Central memory CD8-positive, alpha-beta T cell (primary cell): ENCODE measurements at places on chromosomes 3 and 15.

DNA sequence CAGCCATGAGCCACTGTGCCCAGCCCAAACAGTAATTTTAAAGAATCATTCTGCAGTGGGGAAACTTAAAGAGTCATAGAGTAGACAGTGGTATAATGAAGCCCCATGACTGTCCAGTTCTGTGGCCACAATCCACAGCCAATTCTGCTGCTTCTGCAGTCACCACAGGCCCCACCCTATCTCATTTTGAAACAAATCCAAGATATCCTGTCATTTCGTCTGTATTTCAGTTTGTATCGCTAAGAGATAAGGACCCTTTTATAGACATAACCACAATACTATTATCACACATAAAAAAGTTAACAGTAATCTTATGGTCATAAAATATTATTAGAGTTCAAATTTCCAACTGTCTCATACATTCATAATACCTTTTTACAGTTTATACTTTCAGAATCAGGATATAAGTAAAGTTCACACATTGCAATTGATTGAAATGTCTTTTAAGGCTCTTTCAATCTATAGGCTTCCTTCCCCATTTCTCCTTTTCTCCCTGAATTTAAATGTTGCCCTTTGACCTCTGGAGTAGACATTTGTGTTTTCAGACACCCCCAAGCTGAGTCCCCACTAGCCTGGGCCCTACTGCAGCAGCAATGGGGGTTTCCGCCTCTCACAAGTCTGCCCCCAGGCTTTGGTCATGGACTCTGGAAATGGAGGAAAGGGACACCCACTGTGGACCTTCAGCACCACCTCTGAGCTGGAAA, 4.2 kb upstream of the NUP210 start:
- DNase-seq: no peak

DNA sequence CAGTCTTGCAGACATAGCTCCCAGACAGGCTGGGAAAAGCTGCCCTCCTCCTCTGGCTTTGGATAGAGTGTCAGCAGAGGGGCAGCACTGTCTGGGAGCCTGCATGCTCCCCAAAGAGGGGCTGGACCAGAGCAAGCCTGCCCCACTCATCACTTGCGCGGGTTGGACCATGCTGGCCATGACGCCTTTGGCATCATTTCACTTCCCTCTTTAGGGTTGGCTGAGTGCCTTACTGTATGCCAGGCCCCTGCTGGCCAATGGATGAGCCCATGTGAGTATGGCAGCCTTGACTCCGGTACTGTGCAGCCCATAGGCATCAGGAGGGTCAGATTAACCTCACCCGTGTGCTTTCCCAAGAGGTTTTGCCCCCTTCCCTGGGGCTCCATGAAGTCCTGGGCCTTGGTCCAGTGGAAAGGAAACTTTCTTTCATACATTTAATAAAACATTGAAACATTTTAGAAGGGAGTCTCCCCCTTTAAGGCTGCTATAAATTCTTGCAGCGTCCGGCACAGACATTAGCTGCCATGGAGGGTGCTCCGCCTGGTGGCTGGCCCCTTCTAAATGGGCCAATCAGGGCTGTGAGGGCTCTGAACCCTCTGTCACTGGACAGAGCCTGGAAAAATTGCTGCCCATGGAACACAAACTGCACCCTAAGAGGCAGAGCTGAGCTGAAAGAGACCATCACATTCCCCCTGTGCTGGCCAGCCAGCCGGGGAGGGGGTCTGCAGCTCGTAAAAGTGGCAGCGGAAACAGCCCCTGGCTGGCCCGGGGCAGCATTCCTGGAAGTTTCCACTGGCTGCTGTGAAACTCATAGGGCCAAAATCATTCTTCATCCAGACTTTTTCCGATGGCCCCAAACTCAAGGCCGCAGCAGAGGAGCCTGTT, 20.8 kb upstream of the DUSP7 start:
- DNase-seq: no peak

DNA sequence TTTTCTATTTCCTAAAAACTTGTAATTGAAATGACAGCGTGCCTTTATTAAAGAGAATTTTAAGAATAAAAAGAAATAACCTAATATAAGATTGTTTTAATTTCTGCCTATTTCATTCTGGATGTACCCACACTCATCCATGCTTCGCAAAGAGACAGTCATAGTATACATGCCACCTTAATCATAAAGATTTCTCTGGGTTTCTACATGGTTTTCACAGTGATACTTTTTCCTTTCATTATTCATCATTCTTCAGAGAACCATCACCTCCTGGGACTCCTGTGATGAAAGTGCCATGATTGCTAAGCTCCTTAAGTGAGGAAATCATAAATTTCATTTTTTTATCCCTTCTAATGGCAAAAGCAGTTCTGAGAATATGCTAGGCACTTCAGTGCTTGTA, 4.3 kb upstream of the CCR8 start:
- DNase-seq: no peak

- DNase-seq: no peak
Observed at GRCh38 chr15:71651750-71652186, 158.6 kb upstream of the NR2E3 start.

- DNase-seq: peak; percentile 76
Observed at GRCh38 chr3:50347187-50347813, 1.8 kb upstream of the ZMYND10 start.

DNA sequence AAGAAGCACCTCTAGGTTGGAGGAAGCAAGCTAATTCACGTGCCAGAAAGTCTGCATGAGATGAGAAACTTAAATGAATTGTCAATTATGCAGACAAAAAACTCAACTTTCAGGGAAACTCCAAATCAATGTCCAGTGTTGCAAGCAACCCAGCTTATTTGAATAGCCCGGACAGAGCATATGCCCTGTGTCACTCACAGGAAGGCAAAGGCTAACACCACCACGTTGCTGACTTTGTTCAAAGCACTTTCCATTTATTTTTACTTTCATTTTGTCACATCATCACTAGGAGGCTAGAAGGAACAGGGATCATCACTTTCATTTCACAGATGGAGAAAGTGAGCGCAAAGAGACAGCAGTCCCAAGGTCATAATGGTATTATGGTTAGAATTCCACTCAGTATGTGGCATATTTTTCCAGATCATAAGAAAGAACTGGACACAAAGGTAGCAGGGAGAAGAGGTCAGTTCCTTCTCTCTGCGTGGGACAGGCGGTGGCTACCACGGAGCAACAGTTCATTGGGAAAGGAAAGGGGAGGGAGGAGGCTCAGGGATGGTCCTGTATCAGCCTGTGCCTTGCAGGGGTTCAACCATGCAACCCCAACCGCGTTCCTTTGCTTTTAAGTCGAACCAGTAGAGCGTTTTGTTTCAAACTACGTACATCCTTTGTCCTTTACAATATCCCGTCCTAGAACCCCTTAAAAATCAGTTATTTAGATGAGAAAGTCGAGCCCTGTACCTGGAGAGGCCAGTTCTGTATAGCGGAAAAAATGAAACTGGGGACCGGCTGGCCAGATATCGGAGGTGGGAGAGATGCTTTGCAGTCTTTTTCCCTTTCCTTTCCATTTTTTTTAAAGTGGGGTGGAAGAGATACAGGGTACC, 1.1 kb downstream of the HEG1 start:
- no peak for DNase-seq

- DNase-seq: no peak
Observed at GRCh38 chr15:100909989-100910955, 8.9 kb upstream of the LRRK1 start.

DNA sequence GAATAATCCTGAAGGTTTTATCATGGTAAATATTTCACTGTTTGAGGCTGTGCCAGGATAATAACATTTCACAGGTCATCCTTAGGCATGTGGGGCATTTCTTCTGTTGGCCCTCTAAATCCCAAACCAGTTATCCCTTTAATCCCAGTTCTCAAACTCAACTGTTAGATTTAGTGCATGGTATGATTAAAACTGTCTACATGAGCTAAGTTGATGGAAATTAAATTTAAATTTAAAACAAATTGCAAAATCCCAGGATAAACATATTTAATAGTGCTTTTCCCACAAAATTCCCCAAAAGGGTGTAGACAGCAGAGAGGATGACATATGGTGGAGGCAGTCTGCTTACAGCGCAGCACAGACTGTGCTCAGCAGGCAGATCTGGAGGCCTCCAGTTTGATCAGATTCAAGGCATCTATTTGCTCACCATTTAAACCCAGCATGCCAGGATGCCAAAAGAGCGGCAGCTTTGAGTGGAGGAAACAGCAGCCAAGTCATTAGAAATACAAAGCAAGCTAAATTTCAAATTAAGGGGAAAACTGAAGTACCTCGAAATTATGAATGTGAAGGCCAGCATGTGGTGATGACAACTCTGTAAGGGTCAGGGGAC, 325.8 kb downstream of the KCNH8 start:
- no peak for DNase-seq

- DNase-seq: no peak
Observed at GRCh38 chr3:156448300-156448699, 106.6 kb downstream of the SSR3 start.

- DNase-seq: no peak
Observed at GRCh38 chr3:121758727-121759450, 9.3 kb upstream of the GOLGB1 start.

- no peak for DNase-seq
Observed at GRCh38 chr3:68666429-68667136, 265.8 kb downstream of the TAFA4 start.

GRCh38 chr3:186299327-186299726, 62.7 kb downstream of the DGKG start:
- DNase-seq: no peak

GRCh38 chr3:14536837-14537589, 3.1 kb downstream of the GRIP2 start:
- no peak for DNase-seq

GRCh38 chr15:29433507-29434248, 164.1 kb upstream of the NSMCE3 start:
- DNase-seq: no peak

DNA sequence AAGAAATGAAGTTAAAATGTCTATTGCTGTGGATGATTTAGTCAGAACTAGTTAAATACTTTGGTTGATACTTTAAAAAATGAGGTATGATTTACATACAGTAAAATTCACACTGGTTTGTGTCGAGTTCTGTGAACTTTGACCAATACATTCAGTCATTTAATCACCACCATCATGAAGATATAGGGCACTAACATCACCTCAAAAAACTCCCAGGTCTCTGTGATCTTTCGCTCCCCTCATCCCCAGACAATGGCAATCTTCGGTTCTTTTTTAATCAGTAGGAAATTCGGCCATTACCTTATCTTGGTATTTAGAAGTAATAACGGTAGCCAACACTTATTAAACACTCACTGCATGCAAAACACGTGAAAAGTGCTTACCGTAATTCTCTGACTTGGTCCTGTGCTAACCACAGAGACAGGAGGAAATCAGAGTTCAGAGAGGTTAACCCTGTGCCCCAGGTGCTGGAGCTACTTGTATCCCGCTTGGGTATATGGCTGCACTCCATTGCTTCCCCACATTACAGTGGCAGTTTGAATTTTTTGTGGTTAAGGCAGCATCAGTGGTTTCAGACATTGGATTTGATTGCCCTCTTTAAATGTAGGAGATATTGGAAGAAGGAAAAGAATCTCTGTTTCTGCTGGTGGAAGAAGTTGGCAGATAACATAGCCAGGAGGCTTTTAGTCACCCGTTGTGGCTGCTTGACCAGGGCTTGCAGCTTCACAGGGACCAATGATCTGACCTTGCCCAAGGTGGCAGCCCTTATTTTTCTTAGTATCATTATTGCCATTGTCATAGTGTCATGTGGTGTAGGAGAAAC, 4.2 kb downstream of the PLCL2 start:
- no peak for DNase-seq

- DNase-seq: no peak
Observed at GRCh38 chr3:42229942-42230688, 35.9 kb downstream of the CCK start.

DNA sequence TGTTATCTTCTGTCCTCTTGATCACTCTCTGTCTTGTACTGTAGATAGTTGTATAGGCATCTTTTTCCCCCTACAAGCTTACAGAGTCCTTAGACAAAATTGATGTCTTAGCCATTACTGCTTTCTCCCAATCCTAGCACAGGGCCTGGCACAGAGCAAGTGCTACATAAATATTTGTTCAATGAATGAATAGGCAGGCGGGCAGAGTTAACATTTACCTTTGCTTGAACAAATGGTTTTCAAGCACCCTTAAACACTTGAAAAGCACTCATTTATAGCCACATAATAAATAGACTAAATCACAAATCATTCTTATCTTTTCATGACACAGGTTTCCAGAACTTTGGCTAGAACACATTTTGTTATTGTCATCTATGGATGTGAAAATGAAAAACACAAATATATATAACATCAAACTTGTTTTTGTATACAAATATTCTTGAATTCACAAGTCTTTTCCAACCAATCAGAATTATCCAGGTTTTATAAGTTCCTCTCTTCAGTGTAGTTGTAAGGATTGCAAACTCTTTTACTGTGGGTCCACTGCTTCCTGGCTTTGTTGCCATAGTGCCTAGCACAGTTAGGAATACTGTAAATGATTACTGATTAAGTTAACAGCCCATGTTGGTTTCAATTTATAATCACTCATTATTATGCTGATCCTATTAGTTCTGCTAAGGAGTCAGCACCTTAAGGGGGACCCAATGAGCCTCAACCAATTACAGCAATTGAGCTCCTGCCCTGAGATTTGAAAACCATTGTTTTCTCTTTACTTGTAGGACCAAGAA, 61.9 kb downstream of the ISL2 start:
- no peak for DNase-seq

DNA sequence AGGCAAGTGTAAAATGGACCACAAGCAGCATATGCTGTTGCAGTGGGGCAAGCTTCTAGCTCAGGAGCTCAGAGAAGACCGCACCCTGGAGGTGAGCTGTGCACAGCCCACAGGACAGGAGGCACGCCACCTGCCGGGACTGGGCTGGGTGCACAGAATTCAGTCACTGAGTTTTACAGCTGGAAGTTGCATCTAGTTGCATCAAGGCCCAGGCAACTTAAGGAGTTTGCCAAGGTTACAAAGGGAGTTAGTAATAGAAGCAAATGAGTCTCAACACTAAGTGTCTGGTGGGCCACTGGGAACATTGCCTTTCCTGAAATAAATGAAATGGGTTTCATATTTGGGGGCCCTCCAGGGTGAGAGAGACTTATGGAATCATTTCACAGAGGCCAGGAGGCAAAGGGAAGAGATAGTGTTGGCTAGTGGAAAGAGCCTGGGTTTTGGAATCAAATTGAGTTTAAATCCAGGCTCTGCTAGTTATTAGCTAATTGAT, 36.0 kb upstream of the TIMP4 start:
- DNase-seq: no peak

- DNase-seq: peak; percentile 23
Observed at GRCh38 chr3:46955801-46956259, 20.7 kb downstream of the CCDC12 start.

- no peak for DNase-seq
Observed at GRCh38 chr3:101631098-101631796, 45.7 kb downstream of the ZBTB11 start.

DNA sequence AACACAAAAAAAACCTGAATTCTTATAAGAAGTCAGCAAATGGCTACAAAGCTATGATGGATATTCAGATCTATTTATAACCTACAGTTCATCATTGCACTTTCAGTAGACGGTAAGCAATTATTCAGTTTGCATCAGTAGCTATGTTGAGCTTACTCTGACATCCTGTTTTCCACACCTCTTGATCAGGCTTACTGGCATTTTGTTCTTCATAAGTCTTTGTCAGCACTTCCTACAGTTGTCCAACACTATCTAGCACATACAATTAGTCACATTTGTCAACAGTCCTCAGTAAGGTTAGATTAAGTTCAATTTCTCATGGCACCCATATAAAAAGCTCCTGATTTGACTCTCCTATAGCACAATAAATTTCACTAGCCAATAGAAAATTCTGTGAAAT, 71.2 kb upstream of the ST3GAL6 start:
- DNase-seq: no peak
